ENCODE measurements at places on chromosomes 3 and 15.
A peak's percentile ranks its signal among the peaks of the same experiment; 100 is the strongest.

- DNase-seq = no peak
Observed at GRCh38 chr15:38012894-38013293, 78.5 kb downstream of the TMCO5A start.

GRCh38 chr3:130850843-130851242 is 43.0 kb upstream of the ATP2C1 start:
- no peak for DNase-seq

- no peak for DNase-seq
Observed at GRCh38 chr15:91929509-91929908, 76.0 kb downstream of the SLCO3A1 start.

GRCh38 chr3:8891774-8892173 is 71.5 kb downstream of the RAD18 start:
- DNase-seq = no peak

DNA sequence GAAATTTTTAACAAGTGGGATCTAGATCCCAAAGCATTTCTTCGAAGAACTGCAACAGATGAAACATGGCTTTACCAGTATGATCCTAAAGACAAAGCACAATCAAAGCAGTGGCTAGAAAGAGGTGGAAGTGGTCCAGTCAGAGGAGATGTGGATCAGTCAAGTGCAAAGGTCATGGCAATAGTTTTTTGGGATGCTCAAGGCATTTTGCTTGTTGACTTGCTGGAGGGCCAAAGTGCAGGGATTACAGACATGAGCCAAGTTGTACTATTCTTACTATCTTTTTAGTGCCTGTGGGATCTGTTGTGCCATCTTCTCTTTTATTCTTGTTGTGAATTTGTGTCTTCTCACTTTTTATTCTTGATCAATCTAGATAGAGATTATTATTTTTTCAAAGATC is 82.0 kb downstream of the REC114 start:
- no peak for DNase-seq

DNA sequence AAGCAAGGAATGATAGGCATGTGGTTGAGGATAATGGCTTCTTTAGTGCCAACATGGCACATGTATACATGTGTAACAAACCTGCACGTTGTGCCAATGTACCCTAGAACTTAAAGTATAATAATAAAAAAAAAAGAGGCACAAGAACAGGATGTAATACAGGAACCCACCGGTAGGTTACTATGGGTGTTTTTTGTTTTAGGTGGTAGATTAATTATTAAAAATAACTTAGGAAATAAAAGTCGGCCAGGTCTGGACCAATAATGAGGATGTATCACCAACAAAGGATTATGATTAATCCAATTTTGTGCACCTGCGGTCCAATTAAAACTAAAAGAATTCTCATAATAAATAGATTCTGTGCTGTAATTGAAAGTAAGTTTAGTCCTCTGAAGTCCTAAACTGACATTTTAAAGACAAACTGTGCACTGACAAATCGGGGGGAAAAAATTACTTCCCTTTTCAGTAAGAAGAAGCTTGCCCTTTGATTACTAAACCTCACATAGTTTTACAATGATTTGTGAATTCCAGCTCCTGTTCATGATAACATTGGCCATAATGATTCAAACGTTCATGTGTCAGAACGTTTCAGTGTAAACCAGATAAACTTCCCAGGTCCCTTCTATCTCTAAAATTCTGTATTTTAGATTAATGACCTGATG is 62.2 kb downstream of the CASR start:
- no peak for DNase-seq

DNA sequence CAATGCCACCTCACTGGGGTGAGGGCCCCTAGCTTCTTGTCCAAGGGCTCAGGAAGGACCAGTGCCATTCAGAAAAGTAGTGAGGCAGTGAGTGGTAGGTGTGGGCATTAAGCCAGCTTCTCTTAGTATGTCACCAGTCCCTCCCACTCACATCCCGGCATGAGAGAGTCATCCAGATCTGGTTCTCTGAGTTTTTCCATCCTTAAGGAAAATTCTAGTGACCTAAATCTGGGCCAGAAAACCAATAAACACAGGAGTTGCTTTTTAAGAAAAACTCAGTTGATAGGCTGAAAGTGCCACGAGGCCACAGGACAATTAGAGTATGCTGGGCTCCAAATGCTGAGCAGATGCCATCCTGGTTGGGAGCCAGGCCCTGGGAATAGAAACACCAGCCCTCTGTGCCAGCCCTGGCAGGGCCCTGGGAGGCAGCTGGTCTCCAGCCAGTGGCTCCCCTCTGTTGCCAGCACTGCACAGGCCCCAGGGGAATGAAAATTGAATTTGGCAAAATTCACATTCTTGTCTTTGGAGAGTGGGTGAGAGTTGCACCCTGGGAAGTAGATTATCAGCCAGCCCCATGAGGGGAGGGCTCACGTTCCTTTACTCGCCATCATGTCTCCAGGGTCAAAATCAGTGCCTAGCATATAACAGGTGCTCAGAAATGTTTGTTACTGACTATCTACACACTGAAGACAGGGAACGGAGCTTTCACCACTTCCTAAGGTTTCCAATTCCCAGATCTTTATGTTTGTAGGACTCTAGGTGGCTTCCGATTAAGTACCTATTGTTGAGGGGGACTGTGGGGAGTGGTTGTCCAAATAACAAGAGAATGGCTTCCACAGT is 52.8 kb downstream of the FAM43A start:
- no peak for DNase-seq

DNA sequence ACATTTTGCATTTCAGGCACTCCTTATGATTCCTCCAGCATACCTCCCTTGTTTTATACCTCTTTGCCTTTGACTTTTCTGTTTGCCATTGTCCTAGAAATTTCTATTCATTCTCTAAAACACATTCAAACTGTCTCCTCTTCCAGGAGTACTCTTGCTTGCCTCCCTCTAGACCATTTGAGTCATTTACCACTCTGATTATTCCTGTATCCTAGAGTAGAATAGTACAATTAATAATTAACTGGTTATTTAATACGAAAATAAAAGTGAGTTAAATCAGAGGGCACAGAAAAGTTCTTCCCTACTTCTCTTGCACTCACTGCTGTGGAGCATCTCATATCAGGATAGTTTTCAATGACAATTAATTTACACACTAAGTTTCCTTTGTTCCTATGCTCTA is 290.2 kb upstream of the RORA start:
- no peak for DNase-seq

DNA sequence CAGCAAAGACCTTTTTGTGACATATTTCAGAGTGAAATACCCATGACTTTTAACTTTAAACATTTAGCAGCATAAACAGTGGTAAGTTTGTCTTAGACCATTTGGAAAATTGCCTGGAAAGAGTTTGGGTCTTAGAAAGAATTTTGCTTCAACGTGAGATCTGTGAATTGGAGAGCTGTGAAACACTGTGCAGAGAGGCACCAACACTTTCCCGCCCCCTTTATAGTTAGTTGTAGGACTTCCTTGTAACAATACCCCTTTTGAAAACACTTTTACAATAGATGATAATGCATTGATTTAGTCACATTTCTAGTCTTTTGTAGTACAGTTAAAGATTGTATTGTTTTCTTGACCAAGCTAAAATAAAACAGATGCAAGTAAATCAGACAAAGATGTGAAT is 43.5 kb upstream of the MBNL1 start:
- DNase-seq = no peak

DNA sequence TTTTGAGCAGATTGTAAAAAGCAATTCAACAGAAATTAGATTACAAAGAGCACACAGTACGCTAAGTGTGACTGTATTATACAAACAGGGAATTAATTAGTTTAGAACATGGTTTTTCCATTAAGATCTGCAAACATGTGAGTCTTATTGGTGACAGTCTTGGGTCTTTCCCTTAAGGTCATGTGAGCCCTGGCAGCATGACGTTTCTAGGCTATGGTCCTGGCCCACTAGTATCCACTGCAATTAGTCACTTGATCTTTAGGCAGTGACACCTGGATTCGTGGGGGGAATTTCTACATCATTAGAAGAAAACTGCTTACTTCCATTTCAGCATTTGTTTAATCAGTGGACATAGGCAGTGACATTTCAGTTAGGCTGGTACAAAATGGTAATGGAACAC is 360.2 kb upstream of the NR2F2 start:
- no peak for DNase-seq

- DNase-seq = no peak
Observed at GRCh38 chr15:65634356-65634755, 12.6 kb downstream of the SLC24A1 start.

- no peak for DNase-seq
Observed at GRCh38 chr3:123660900-123661299, 76.0 kb upstream of the HACD2 start.

DNA sequence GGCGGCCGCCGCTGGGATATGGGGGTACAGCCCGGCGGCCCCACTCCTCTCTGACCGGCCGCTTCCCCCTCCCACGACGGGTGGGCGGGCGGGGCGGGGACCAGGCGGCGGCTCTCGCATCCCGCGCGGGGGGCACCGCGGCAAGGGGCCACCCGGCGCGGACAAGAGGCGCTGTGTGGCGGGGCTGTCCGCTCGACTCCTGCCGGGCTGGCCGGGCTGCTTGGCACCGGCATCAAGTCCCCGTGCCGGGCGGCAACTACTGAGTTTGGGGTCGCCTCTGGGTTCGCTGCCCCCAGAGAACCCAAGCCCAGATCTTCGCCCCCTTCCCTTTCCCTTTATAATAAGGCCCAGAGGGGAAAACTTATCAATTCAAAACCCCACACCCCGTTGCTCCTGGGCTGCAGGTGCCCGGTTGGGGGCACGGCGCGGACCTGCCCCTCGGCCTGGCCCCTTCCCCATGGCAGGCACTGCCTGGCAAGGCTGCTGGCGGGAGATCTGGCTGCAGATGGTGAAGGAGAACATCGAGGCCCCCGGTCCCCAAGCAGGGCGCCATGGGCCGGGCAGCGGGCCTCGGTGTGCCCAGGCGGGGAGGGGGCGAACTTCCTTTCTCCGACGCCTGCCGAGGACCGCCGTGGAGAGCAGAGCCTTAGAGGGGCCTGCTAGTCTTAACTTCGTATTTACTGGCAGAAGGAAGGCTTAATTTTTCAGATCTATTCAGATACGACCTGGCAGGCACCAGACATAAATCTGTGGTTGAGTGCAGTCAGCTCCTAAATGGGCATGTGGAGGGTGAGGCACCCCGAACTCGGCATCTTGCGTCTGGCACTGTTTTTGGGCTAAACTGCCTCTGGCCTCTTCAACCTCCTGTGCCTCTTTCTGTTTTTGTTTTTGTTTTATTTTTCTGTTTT is 911 bp downstream of the APBA2 start:
- peak; percentile 27 for DNase-seq

GRCh38 chr15:83685916-83686332 is 32.0 kb downstream of the ADAMTSL3 start:
- no peak for DNase-seq

DNA sequence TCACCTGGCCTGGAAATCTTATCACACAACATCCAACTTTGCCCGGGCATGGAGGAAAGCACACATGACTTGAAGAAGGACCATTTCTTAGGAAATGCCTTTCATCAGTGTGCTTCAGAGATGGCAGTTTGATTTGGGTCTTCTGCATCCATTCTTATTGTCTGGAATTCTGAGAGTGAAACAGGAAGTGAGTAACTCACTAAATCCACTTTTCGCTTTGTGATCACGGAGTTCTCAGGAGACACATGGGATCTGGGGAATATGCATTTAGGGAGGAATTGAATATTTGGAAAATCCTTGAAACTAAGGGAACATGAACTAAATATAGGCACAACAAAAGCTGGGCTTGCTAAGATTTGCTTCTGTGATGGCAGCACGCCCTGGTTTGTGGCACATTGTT is 212.5 kb upstream of the FEZF2 start:
- no peak for DNase-seq

- no peak for DNase-seq
Observed at GRCh38 chr3:100575704-100576103, 33.7 kb upstream of the ADGRG7 start.

GRCh38 chr3:183980403-183980802 is 37.3 kb downstream of the ABCC5 start:
- DNase-seq = no peak
